ENCODE measurements at places on chromosomes 3 and 15.
A peak's percentile ranks its signal among the peaks of the same experiment; 100 is the strongest.

- DNase-seq = no peak
Observed at GRCh38 chr3:95474338-95474737, 1340.1 kb upstream of the EPHA6 start.

- no peak for DNase-seq
Observed at GRCh38 chr3:73513260-73513659, 111.5 kb downstream of the PDZRN3 start.

GRCh38 chr3:77342688-77343087 lies 302.8 kb downstream of the ROBO2 start:
- DNase-seq = no peak

DNA sequence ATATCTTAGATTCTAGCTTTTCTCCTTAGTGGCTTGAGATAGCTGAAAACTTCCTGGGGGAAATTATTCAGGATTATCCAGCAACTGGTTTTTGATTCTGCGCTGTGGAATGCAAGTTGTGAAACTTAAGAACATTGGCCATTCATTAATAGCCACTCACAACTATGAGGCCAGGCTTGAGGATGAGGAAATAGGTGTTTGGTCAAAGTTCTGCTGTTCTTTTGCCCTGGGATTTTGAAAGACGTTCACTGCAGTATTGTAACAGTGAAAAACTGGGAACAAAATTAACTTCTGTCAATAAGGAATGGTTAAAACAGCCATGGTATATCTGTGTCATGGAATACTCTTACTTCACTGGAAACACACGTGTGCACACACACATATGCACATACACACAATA lies 44.1 kb downstream of the CTXND1 start:
- DNase-seq = no peak

DNA sequence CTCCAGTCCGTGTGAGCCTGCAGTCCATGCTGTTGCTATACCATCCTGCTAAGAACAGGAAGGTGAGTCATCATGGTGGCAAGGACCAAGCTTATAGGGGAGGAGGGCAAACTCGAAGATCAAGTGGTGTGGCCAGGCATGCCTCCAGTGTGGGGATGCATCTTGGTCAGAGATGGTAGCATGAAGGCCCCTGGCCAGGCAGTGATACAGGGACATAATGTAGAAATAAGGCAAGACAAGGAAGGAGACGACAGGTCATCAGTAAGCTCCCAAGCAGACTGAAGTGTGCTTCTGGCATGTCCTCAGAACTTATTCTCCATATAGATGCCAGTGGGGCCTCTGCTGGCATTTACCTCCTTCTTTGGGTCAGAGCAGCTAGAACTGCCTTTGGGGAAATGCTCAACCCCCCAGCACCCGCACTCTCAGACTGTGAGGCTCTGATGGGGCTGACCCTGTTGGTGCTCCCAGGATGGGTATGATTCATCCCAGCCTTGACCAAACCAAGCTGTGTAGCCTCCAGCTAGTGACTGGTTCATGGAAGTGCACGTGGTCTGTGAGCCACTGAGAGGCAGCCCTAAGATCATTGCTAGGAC lies 52.5 kb upstream of the ATP2B2 start:
- DNase-seq = no peak

DNA sequence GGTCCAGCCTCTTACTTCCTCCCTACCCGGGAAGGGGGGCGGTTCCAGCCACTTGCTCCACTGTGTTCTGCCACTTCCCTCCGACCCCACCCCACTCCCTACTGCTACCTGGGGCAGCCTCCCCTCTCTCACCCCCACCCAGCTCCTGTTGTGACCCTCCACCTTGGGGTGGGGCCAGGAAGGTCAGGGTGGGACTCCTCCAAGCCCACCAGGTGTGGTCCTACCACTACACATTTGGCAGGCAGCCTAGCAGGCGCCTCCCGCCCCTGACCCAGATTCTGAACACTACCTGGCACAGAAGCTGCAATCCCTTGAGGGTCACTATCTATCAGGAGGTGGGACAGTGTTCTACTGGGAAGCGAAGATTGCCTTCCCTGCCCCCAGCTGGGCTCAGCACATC lies 13.7 kb upstream of the RAF1 start:
- no peak for DNase-seq

GRCh38 chr15:65816441-65816840 lies 24.3 kb upstream of the DENND4A start:
- no peak for DNase-seq

DNA sequence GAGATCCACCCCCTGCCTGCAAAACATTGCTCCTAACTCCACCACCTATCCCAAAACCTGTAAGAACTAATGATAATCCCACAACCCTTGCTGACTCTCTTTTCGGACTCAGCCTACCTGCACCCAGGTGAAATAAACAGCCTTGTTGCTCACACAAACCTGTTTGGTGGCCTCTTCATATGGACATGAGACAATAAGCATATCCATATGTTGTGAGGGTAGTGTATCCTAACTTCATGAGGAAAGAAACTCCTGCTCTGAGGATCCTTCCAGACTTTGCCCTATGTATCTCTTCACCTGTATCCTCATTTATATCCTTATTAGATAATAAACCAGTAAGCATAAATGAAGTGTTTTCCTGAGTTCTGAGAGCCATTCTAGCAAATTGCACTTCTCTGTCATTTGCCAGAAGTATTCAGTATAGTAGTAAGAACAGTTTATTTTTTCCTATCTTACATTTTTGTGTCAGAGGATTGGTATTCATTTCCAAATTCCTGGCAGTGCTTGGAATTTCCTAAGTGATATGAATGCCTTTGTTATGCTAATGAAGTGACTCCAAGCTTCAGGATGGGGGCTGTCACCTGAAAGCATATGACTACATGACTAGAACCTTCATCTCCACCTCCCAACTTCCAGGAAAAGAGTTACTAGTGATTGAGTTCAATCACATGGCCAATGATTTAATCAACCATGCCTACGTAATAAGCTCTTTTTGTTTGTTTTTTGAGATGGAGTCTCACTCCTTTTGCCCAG lies 30.2 kb downstream of the TTBK2 start:
- no peak for DNase-seq

GRCh38 chr3:152234657-152235375 lies 33.9 kb upstream of the MBNL1 start:
- DNase-seq = no peak

DNA sequence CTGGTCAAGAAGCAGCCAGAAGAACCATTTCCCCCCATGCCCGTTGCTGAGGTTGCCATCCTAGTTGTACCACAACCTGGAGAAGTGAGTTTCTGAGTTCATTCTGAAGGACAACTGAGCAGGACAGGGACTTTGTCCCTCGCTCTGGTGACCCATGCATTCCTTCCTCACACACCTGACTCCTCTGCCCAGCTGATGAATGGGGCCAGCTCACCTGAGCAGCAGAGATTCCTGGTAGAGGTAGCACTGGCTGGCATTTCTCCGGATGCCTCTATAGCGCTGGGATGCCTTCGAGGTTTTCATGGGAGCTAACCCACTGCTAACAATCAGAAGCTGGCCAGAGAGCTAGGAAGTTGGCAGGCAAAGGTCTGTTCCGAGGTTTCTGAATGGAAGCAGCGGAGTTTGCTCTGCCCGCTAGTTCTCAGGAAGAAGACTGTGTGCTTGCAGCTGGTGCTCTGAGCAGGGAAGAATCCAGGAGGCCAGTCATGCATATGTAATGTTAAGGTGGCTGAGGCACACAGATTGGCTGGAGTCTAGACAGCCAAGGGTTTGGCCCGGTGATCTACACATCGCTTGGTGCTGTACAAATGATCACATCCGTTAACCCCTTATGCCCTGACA lies at the start of gene TMC3:
Gene TMC3, minus strand, starts transcription at position 439 of the 621 bp plus-strand sequence. Its CDS starts 136 bp downstream, at position 303.
- DNase-seq = no peak

GRCh38 chr3:80017369-80017768 lies 249.6 kb upstream of the ROBO1 start:
- no peak for DNase-seq

DNA sequence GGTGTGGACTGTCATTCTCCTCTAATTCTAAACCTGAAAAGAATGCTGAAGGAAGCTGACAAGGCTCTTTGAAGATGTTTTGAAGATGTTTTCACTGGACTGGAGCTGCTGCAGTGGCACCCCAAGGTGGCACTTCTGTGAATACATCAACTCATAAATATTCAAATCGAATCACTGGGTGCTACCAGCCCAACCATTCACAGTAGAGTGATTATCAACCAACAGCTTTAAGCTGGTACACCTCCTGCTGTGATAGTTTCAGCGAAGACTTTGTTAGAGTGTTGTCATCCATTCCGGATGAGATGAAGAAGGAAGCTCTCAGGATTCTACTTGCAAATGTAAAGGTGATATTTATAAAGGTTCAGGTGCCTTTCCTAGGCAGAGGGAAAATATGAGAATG lies 106.6 kb downstream of the LSAMP start:
- DNase-seq = no peak

GRCh38 chr3:98329392-98330124 lies 24.1 kb upstream of the OR5K4 start:
- DNase-seq = peak; percentile 27

DNA sequence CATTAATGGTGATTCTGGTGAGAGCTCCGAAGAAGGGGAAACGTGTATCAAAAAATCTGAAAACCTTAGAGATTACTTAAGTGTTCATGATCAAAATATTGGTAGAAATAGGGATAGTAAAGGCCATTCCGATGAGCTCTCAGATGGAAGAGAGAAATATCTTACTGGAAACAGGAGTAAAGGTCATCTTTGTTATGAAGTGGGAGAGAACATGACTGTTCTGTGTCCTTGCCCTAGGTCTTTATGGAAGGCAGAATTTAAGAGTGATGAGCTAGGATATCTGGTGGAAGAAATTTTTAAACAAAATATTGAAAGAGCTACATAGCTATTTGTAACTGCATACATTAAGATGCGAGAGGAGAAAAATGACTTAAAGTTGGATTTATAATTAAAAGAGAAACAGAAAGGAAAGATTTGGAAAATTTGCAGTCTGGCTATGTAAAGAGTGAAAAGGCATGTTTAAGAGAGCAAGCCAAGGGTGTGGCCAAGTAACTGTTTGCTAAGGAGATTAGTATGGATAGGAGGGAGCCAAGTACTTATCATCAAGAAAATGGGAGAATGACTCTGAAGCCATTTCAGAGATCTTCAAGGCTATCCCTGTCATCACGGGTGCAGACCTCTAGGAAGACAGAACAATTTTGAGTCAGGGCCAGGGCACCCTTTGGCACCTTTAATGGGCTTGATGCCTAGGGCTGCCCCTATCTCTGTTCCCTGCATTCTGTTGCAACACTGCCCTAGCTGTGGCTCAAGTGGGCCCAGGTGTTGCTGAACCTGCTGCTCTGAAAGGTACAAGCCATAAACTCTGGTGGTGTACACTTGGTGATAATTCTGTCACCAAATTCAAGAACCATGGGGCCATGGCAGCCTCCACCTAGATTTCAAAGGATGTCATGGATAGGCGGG lies 27.3 kb downstream of the SLMAP start:
- DNase-seq = no peak

GRCh38 chr15:91863621-91864255 lies 10.2 kb downstream of the SLCO3A1 start:
- no peak for DNase-seq

DNA sequence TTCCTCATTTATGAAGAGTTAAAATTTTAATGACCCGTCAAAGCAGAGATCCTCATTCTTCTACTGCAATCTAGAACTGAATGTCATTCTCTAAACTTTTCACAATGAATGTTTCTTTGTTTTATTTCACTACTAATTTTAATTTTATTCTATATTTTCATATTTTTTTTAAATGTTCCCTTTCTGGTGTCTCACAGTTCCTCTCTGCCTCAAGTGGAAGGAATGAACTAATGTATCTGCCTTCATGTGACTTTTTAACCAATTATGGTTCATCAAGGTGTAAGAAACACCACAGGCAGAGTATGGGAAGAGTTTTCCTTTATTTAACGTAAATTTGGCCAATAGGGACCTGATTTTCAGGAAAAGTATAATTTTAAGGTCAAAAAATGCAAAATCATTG lies 441.7 kb downstream of the EPHA6 start:
- no peak for DNase-seq

- DNase-seq = no peak
Observed at GRCh38 chr3:38086496-38086895, 47.5 kb downstream of the DLEC1 start.

- DNase-seq = no peak
Observed at GRCh38 chr15:88908697-88909621, 4.2 kb downstream of the MFGE8 start.

- DNase-seq = no peak
Observed at GRCh38 chr3:133933097-133934024, 37.7 kb upstream of the RAB6B start.

DNA sequence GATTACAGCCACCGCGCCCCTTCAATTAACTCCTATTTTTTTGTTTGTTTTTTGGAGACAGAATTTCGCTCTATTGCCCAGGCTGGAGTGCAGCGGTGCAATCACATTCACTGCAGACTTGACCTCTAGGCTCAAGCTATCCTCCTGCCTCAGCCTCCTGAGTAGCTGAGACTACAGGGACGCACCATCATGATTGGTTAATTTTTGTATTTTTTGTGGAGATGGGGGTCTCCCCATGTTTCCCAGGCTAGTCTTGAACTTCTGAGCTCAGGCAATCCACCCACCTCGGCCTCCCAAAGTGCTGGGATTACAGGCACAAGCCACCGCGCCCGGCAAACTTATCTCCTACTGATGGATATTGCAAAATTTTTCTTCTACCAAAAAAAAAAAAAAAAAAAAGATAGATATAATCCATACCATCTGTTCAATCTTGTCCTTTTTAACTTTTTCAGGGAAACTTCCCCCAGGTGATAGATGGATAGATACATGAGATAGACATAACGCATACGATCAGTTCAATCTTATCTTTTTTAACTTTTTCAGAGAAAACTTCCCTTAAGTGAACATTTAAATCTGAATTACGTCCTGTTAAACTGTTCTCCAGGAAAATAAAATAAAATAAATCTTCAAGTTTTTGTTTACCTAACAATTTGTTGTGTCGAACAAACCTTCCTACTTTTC lies 693 bp upstream of the RPSA start:
- no peak for DNase-seq

GRCh38 chr15:93030430-93031102 lies 58.4 kb downstream of the RGMA start:
- peak; percentile 45 for DNase-seq

- no peak for DNase-seq
Observed at GRCh38 chr3:65564483-65564882, 474.2 kb downstream of the MAGI1 start.

GRCh38 chr15:49060710-49061495 lies 14.7 kb upstream of the SECISBP2L start:
- no peak for DNase-seq

- DNase-seq = no peak
Observed at GRCh38 chr15:40871749-40872617, 2.1 kb downstream of the RHOV start.

DNA sequence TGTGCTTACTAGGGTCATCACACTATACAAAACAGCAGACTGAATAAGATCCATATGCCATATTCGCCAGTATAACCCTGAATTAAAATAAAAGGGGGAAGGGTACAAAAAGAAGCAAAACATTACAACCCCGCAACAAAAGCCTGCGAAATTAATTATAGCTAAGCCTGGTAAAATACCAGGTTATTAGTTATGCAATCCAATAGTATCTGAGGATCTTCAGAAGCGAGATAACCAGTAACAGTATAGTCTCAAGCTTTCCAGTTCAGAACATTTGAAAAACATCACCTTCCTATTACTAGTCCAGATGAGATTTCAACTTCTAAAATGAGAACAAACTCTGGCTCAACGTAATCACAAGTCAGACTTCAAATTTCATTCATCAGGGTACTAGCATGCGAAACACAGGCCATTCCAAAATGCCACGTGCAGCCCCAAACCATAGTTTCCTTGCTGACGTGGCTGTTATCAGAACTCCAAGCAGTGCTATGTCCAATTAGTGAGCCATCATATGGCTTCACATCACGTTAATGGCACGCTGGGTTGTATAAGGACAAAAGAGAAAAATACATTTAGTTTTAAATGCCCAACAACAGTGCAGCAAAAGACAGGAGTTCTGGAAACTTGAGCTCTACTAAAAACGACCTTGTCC lies 1.1 kb downstream of the SSR3 start:
- DNase-seq = no peak

- DNase-seq = no peak
Observed at GRCh38 chr15:95557226-95558046, 773.1 kb upstream of the NR2F2 start.
